Midbrain (tissue), 1 donor: ENCODE measurements at places on chromosomes 7 and 10.

GRCh38 chr7:66206119-66206933, 1.2 kb downstream of the TPST1 start:
- DNase-seq: no peak

- no peak for DNase-seq
Observed at GRCh38 chr10:33233221-33233620, 101.2 kb downstream of the NRP1 start.

DNA sequence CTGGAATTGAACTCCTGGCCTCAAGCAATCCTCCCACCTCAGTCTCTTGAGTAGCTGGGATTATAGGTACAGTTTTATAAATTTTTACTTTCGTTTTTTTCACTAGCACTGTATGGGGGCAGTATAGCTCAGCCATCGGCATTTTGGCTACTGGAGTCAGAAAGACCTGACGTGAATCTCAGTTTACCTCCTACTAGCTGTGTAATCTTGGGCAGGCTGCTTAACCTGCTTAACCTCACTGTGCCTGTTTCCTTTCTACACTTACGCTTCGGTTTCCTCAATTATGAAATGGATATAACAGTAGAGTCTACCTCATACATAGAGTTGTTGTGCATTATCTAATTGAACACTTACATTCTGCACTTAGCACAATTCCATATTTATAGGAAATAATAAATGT, 16.7 kb downstream of the STN1 start:
- no peak for DNase-seq

- no peak for DNase-seq
Observed at GRCh38 chr10:81498011-81498551, 376.9 kb upstream of the NRG3 start.

DNA sequence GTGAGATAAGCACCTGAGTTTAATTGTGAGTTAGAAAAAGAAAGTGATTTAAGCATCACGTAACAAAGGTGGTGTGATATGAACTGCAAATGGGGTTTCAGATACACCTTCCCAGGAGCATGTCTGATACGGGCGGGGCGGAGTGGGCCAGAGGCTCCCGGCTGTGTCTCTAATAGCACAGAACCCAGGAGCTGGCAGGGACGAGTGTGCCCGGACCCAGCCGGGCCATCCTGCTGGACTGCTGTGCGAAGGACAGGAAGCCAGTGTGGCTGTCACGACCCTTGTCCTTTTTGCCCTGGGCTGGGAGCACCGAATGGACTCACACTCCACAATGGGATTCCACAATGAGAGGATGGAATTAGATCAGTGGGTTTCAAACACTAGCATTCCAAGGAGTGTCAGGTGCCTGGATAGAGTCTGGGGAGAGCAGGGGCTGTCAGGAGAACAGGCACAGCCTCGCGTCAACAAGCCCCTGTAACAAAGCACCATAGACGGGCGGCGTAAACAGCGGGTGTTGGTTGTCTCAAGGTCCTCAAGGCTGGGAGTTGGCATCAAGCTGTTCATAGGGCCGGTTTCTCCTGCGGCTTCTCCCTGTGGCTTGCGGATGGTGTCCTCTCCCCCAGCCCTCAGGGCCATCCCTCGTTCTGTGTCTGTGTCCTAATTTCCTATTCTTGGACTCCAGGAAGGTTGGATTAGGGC, 242.6 kb upstream of the PITRM1 start:
- no peak for DNase-seq
